ENCODE measurements at places on chromosomes 3 and 15.

GRCh38 chr3:94927175-94927574 lies 864.3 kb downstream of the NSUN3 start:
- no peak for DNase-seq

DNA sequence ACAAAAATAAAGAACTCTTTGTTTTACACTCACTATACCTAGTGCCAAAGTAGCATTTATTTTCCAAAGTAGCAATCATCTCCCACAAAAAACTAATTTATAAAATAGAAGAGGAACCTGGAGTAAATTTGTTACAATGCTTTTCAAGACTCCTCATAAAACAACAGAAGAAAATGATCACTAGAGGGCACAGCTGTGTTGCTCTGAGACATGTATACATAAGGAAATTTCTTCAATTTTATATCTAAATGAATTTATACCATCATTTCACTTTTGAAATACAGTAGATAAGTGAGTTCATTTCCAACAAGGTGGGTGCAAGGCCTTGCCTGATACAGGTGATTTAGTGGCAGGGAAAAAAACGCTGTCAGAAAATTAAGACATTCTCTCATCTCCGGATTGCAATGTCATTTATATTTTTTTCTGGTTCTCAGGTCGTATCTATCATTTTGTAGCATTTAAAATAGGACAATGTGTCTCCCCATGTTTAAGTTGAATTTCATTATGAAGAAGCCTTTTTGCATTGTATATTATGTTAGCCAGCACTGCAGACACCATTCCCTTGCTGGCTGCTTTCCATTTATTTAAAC lies 25.3 kb upstream of the ARHGEF26 start:
- no peak for DNase-seq

DNA sequence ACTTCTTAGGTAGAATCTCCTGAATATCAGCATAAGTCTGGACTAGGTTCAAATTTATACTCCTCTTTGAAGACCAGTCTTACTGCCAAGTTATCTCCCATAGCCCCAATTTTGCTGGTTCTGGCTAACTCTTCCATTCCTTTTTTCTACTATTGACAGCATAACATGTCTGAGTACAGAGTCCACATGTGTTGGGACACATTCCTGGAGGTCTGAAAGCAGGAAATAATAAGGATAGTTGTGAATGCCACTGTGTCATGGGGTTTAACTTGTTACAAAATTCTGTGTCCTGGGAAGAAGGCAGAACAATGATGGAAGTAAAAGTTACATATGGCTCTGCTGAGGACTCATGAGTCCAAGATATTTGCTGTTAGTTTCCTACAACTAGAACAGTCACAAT lies 57.4 kb upstream of the ZBTB20 start:
- no peak for DNase-seq

DNA sequence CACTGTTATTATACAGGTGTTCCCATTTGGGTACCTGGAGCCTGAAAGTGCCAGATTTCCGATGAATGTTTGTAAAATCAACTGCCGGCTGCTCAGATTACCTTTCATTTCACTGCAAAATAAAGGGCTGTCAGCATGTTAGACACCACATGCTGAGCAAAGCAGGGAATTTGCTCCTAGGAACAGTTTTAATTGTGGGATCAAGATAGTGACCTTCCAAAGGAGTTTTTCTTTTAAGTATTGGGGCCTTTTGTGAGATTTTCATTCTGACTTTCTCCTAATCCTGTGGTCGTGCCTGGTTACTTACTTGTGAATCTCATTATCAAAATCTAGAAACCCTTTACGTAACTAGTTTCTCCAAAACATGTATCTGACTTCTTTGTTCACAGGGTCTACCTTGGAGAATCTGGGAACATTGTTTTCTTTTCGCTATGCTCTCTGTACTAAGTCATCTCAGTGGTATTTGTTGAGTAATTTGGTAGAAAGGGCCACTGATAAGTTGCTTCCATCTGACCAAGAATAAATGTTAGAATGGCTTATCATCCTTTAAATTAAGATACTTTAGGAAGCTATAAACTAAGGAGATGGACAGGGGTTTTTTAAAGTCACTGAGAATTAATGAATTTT lies 40.8 kb upstream of the LRTM1 start:
- DNase-seq: no peak

DNA sequence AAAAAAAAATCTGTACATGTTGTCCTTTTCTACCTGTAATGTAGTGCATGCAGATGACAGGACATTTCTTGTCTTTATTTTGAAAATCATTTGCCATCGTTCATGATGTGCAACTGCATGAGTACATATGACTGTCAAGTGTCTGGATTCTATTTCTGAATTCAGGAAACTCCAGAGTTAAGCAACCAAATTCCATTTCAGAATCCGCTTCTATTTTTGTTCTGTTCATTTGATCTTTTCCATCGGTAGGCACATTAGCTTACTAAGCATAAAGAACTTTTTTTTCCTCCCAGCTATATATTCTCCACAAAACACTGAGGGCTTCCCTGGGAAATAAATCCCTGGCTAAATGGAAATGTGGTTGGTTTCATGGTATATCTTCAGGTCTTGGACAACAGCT lies 365.6 kb downstream of the PTPRG start:
- DNase-seq: no peak

DNA sequence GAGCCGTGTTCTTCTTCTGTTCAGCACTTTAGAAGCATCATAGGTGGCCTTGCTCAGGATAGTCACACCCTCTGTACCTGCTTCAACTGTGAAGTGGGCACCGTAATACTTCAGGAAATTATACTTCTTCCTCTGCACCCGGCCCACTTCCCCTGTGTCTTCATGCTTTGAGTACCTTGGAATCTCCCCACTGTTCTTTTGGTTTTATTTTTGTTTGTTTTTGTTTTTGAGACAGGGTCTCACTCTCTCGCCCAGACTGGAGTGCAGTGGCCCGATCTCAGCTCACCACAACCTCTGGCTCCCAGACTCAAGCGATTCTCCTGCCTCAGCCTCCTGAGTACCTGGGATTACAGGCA lies 1.7 kb downstream of the P2RY14 start:
- no peak for DNase-seq

GRCh38 chr3:42815826-42816225 lies 6.6 kb downstream of the ACKR2 start:
- DNase-seq: no peak

DNA sequence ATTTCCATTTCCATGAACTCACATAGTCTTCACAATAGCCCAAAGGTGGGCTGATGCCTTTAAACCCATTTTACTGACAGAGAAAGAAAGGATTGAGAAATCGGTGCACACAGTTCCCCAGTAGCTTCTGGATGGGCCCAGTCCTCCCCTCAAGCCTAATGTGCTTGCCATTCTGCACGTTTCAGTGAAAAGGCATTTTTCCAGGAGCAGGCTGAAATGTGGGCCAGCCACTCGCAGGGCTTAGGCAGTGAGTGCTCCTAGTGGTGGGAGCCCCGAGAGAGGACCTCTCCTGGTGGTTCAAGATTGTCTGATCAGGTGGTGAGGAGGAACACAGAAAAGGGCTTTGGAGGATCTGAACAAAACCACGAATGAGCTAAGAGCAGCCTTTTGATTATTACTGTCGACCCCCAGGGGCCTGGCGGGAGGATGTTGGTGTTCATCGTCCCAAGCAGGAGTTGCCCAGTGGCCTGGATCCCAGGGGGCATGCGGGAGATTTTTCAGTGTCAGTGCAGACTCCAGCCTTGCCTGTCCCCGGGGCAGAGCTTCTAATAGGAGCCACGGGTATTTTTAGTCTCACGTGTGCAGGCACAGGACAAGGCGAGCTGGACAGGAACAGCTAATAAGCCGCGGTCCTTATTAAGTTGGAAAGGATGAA lies 8.7 kb upstream of the KY start:
- DNase-seq: no peak

GRCh38 chr15:81054236-81054635 lies 53.5 kb downstream of the TLNRD1 start:
- DNase-seq: no peak

- no peak for DNase-seq
These were observed at the start of gene TTC23 for GRCh38 chr15:99249270-99249841. Gene TTC23 (minus strand): TSS chr15:99249581. CDS start chr15:99228712, 20,869 bp downstream.

- no peak for DNase-seq
These were observed 983 bp upstream of the ALDH1A3 start for GRCh38 chr15:100878648-100879047.

DNA sequence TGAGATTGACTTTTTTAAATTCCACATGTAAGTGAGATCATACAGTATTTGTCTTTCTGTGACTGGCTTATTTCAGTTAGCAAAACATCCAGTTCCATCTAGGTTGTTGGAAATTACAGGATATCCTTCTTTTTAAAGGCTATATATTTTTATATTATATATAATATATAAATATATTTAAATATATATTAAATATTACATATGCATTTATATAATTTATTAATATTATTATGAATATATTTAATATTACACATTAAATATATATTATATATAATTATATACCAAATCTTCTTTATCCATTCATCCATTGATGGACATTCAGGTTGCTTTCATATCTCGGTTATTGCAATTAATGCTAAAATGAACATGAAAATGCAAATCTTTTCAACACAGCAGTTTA lies 49.9 kb downstream of the FAM227B start:
- DNase-seq: no peak

- DNase-seq: no peak
These were observed 27.7 kb downstream of the CCDC13 start for GRCh38 chr3:42745291-42745745.

DNA sequence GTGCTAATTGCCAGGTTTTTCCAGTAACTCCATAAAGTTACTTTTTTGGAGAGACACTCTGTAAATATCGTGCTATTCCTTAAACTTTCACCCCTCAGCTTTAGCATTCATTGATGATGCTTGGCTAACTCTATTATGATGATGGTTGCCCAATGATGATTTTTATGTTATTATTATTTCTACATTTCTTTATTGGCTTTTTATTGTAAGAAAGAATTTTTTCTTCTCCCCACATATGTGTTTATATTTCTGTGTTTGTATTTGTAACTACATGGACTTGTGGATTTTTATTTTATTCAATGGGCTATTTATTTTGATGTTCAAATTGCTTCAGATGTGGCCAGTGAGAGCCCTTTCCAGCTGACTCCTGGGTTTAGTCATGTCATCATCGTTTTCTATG lies 162.5 kb upstream of the BHLHE40 start:
- no peak for DNase-seq

- no peak for DNase-seq
These were observed 27.2 kb upstream of the PIGZ start for GRCh38 chr3:196995646-196996355.

- DNase-seq: no peak
These were observed 144.0 kb downstream of the CADM2 start for GRCh38 chr3:85102781-85103180.

DNA sequence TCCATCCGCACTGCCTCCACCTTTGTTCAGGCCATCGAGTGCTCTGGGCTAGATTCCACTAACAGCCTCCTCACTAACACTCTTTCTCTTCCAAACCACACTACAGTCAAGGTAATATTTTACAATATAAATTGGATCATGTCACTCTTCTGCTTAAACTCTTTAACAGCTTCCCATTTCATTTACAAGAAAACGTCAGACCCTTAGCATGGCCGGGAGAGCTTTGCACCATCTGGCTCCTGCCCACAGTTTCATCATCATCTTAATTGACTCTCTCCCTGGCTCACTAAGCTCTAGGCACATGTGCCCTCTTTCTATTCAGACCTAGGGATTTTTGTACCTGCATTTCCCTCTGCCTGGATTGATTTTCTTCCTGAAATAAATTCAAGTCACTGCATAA lies 354.7 kb downstream of the FGF12 start:
- no peak for DNase-seq

DNA sequence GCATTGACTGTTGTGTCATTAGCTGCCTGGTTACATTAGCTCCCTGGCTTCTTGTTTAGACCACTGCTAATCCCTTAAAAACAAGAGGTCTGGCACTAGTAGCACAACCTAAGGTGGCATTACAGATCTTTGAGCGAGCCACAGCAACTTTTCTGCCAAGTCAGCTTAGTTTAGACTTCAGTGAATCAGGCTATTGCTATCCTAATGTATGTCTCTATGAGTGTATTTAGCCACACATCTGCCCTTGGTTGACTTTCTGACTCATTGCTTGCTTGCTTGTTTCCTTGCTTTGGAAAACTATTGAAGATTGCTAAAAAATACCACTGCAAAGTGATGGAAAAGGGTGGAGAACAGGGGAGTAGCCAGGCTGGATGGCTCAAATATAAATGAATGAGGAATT lies 50.2 kb downstream of the CHP1 start:
- DNase-seq: no peak

DNA sequence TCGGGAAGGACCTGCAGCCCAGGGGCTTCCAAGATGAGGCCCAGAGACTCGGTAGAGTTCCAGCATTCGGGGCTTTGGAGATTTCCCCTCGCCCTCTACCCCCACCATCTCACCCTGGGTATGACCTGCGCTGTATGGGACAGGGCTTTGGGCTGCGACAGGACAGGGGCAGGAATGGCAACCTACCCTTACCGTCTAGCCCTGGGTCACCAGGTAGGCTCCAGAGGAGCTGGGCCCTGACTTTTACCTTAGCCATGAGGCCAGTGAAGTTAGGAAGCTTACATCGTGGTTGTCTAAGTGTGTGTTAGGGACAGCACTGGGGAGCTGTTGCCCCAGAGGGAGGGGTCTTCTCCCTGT lies 683 bp downstream of the PPM1M start:
- DNase-seq: no peak

All from stimulated activated CD4-positive, alpha-beta T cell treated with anti-CD3 and anti-CD28 coated beads, Interleukin-1b, Interleukin-23, amount 100 ng/mL, for 1 hour (primary cell).